Thymus (tissue), 14 donors: ENCODE measurements at places on chromosomes 6 and 20.

- DNase-seq: no peak
Measured at GRCh38 chr6:52015953-52016352, 71.5 kb downstream of the PKHD1 start.

DNA sequence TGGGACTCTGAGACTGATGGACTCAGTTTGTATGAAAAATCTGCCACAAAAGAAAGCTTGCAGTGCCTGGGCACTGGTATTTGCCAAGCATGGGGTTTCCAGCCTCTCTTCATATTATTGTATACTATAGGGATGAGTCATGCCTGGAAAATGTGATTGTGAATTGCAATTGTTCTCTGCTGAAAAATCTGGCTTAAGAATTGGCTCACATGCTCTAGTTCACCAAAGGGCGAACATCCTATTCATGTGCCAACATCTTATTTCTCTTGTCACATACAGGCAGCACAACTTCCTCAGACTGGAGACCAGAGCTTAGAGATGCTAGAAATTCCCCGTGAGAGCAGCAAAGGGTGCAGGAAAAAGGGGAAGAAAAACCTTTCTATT is 103.6 kb upstream of the KCNK16 start:
- DNase-seq: no peak

DNA sequence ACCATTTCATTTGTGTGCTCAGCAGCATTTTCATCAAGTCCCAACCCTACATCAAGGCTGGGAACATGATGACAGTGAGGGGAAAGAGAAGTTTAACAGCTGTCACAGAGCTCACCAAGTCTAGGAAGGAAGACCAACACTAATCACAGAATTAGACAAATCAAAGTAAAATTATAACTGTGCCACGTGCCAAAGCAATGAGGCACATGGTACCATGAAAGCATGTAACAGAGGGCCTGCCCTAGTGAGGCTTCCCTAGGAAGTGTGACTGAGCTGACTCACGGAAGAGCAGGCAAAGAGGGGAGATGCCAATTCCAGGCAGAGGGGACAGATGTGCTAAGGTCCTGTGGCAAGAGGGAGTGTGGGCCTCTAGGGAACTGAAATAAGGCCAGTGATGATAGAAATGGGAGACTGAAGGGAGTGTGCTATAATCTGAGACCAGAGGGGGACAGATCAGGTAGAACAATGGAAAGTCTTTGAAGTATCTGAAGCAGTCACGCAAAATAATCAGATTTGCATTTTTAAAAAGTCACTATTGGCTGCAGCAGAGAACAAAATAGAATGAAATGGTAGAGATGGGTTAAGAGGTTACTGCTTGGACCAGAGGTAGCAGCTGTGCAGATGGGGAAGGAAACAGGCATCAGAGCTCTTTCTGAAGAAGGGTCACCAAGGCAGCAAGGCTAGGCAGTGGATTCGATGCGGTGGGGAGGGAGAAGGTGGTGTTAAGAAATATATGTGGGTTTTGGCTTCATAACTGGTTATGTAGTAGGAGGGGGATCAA is 86.8 kb downstream of the GPR6 start:
- DNase-seq: no peak

DNA sequence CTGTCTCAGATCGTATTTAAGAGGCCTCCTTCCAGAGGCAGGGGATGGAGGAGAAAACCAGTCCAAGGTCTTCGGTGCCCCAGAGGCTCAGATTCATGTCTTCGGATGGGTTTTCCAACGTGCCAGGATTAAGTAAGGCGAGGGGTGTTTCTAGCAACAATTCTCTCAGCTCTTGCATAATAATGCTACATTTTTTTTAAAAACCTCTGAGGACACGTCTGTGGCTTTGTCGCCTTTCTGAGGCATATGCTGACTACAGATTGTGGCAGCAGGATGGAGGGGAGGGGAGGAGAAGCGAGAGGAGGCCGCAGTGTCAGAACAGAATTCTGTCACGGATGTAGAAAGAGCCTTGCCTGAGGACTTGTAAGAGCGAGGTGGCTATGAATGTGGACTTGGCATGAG is 17.7 kb upstream of the CCDC167 start:
- DNase-seq: peak; percentile 68

GRCh38 chr20:1830240-1830639 is 65.0 kb upstream of the SIRPA start:
- no peak for DNase-seq

- no peak for DNase-seq
Measured at GRCh38 chr6:63180367-63180766, 30.9 kb upstream of the FKBP1C start.

DNA sequence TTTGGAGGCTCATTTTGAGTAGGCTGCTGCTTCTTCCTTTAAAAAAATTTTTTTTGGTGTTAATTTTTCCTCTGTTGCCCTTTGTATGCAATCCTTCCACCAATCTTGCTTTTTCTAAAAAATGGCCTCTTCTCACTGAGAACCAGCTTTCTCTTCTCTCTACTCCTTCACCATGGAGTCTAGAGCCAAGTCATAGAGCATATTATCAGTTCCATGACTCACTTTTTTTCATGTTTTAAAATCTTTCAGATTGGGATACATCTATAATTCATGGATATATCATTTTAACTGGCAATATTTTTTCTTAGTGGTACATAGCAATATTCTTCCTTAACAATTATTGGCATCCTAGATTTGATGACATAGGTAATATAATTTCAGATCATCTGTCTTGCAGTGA is 62.7 kb downstream of the SLX4IP start:
- no peak for DNase-seq

DNA sequence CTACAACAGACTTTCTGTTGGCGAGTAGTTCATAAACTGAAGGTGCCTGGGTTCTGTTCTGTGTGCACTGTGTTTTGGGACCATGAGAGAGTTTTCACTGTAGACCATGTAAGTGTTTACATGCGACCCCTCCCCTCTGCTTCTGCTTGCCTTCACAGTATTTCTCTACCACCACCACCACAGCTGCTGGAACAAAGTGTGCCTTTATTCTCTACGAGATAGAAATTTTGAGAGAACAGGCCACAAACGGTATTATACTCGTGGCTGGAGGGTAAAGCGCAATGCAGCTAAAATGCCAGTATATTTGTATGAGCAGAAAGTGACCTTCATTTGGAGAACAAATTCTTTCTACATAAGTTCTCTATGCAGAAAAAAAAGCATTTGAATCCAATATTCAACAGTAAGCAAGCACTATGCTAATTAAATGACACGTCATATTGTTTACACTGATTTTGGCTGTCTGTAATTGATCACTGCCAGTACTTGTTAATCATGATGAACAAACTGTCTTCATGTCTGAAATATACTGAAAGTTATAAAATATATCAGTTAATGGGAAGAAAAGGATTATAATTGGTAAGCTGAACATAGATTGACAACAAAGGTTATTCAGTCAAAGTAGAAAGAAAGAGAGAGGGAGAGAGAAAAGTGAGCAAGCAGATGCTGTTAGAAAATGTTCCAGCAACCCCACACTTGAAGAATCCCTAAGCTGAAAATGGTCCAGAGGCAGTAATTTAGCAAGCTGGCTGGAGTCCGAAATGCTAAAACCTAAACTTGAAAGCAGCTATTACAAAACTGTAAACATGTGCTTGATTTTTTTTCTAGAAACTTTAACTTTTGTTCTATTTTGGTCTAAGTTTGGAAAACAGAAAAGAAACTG is 8.8 kb downstream of the CLDN20 start:
- no peak for DNase-seq

- DNase-seq: no peak
Measured at GRCh38 chr6:124964764-124965105, 2.5 kb downstream of the RNF217 start.

DNA sequence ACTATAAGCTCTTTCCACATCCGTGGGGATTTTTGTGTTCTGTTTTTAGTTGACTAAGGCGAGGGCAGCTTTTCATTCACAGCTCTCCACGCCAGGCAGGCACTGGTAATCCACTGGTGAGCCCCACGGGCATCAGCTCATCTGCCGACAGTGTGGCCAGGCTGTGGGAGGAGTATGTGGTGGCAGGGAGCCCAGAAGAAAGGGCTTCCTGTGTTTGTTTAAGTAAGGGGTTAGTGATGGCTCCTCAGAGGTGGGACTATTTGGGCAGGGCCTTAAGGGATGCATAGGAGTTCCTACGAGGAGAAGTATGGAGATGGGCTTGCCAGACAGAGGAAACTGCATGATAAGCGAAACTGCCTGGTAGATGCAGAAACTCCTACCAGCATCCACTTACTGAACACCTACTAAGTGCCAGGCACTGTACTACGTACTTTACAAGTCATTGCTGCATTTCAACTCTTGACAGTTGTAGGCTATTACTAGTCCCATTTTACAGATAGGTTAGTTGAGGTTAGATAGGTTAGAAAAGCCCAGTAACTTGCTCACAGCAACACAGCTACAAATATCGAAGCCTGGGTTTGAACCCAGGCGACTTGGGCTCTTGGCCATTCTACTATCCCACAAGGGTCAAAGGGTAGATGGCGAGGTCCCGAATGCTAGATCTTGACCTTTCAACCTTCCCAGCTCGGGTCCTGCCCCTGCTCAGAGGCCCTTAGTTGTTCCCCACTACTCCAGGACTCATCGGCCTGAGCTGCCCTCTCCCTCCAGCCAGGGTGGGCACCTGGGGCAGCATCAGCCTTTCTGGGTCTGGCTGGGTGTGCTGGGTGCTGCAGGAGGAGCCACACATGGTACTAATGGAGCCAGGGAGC is 55.1 kb downstream of the CEBPB start:
- no peak for DNase-seq

GRCh38 chr6:77466451-77467437 is 3.5 kb upstream of the HTR1B start:
- DNase-seq: no peak

GRCh38 chr6:154127657-154128056 is 88.6 kb downstream of the OPRM1 start:
- no peak for DNase-seq

- peak; percentile 10 for DNase-seq
Measured at GRCh38 chr6:166173281-166173951, 5.8 kb upstream of the TBXT start.

DNA sequence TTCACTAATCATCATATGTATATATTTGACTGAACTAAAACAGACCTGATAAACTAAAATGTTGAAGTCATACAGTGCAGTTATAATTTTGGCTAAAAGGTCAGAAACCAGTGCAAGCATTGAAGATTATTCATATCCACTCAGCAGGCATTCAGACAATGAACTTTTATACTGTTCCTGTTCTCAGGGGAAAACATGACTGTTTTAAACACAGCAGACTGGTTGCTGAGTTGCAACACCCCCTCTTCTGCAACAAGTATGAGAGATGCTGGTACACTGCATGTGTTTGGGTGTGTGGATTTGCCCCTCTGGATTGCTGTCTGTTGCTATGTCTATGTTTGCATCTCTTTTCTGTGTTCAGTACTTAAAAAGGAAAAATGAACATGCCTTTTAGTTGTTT is 206.8 kb downstream of the EYA4 start:
- DNase-seq: no peak

- peak; percentile 36 for DNase-seq
Measured at GRCh38 chr20:19757487-19758132, 448 bp upstream of the RIN2 start.

GRCh38 chr20:17867131-17867925 is 101.3 kb downstream of the SNX5 start:
- no peak for DNase-seq

DNA sequence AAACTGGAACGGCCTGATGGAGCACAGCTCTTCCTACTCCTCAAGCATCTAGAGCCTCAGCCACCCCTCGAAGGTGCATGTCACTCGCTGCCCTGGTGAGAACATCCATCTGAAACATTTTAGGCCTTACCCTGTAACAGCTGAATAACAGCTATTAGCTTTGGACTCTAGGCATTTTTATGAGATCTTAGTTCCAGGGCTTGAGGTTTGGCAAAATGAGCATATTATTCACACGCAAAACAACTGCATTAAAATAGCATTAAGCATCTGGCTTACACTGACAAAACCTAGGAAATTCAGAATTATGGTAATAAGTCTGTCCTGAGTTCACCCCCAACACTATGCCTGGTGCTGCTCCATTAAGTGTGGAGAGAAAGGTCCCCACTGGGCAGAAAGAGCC is 56.1 kb downstream of the ADAT2 start:
- DNase-seq: no peak

DNA sequence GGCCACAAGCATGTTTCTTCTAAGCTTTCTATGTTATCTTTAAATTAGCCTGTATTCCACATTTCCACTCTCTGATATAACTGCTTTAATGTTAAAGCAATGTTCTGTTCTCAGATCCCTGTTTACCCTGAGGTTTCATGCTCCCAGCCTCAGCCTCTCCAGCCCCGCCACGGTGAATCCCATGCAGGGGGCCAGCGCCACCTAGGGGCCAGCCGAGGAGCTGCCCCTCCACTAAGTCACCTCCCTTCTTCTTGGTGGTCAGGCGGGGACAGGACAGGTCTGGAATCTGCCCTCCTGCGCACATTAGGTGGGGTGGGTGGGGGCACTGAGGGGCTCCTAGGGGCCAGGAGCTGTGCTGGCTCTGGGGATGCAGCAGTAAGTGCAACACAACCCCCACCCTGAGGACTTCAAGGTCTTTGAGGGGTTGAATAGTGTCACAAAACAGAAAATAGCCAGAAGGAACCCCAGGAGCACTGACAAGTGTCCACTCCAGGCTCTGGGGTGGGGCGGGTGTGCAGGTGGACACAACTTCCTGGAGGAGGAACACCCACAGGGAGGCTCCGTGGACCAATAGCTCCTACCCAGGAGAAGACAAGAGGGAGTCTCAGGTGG is 61.6 kb downstream of the RAB44 start:
- DNase-seq: peak; percentile 44
